Inflammatory macrophage treated with lipopolysaccharide for 4 hours (primary cell): ENCODE measurements at places on chromosomes 3 and 15.

DNA sequence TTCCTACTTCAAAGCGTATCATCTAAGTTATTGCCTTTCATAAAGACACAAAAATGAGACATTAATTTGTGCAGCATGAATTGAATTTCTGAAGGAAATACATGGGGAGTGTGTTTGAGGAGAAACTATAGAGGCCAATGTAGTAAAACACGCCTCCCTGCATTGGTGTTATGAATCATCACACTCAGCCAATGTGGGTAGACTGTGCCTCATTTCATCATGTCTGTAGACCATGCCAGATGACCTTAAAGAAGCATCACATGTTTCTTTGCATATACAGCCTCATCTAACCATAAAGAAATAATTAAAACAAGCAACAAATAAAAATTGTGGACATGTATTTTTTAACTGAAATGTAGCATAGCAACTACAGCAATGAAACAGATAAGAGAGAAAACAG is 486.0 kb upstream of the ADAMTS9 start:
- no peak for DNase-seq

DNA sequence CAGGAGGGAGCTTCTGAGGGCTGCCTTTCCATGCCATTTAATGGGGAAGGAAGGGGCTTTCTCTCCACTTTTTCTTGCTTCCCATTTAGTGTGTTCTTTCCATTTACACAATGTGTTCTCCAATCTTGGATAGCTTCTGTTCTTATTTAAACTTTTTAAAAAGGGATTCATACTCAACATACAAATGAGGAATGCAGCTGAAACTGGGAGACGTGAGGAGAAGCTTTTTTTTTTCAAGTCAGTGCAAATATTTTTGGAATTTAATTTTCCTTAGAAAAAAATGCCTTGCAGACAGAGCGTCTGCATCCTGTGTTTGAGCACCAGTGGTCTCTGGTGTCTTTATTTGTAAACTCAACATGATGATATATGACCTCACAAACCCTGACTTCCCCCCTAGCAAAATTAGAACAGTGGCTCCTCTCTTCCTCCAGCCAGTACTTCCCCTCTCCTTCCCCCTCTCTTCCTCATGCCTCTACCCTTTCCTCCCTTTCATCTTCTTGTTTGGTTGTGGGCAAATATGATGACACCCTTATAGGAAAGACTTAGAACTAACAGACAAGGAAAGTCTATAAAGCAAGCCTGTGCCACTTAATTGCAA is 48.1 kb upstream of the PCSK6 start:
- peak; percentile 50 for DNase-seq

DNA sequence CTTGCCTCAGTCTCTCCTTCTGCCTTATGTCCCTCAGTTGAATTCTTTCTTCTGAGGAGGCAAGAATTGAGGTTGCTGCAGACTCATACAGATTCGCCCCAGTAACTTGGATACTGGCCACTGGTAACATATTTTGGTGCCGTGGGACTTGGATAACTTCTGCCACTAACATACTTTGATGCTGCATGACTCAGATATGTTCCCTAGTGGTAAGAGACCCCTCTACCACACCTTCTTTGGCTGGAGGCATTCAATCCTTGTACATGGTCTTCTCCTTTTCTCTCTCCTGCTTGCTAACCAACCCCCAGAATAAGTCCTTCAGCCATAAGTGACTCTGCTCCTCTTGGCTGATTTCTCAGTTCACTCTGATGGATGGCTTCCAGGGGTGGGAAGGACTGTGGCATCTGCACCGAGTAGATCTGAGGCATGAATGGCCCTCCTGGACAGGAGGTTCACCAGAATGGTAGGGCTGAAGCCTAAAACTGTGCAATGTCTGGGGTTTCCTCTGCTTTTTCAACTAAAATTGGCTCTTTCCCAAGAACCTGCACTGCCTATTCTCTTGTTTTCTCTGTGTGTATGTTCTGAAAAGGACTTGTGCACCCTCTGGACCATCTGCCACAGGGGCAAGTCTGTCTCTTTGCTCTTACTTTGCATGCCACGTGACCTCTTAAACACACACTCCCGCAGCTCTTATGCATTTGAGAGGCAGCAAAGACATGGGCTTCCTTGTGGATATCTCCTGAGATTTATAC is 55.5 kb upstream of the FSTL1 start:
- no peak for DNase-seq

GRCh38 chr3:124409650-124410275 is 320.5 kb upstream of the UMPS start:
- DNase-seq, result no peak

DNA sequence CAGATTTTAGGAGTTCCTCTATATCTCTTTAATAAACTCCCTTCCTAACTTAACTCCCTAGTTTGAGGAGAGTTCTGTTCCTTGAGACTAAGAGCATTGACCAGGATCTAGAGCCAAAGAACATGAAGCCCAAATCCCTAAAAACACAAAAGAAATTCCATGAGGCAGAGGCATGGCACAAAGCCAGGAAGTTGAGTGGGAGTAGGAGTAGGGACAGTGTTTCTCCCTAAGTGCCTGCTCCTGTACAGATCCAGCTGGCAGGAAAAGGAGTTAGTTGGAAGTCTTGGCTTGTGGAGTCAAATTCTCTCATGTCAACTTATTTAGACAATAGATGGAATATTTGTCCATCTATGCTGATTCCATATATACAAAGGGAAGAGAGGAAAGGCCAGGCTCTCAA is 11.4 kb downstream of the ACTC1 start:
- DNase-seq, result no peak

GRCh38 chr3:66994588-66994987 is 3.5 kb upstream of the KBTBD8 start:
- DNase-seq, result no peak

- DNase-seq, result no peak
Observed at GRCh38 chr3:195068084-195069080, 202.6 kb downstream of the XXYLT1 start.

GRCh38 chr3:126972866-126973265 is 10.0 kb upstream of the PLXNA1 start:
- DNase-seq, result no peak
